ENCODE measurements at places on chromosomes 12 and 14. TPM values are rescaled to one million over a fixed set of nuclear protein-coding genes. Genes with fewer than 3 reads are reported as not detected.

Gene SYCP3
- 0.28 TPM for total RNA-seq

Gene C14orf132
- total RNA-seq: 18.2 TPM

DNA sequence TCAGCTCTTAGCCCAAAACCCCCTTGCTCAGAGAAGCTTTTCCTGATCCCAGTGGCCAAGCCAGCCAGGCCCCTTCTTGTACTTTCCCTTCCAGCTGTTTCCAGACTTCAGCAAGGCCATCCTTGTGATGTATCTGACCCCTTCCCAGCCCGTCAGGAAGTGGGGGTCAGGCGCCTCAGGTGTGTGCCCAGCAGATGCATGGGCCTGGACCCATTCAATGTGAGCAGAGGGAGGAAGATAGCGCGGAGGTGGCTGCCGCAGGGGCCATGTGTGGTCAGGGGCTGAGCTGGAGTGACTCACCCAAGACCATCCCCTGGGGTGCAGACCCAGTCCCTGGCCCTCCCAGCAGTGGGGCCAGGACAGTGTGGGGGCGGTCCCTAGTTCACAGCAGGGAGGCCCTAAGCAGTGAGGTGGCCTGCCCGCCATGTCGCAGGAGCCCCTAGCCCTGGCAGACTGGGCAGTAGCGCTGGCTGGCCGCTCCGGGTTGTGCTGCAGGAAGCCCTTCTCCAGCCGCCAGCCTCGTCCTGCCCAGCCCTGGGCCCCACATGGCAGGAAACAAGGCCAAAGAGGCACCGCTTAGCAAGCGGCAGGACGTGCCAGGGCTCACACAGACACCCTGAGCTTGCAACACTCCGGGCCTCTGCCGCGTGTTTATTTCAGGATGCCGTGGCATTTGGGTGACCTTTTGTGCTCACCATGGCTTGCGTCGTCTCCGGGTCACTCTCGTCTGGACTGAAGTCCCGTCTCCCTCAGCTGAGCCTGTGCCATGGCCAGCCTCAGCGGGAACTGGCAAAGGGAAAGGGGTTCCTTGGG is 12.0 kb downstream of the ADSS1 start:
- no peaks in the 10 kb centered on the region for H3K27me3 ChIP-seq
- H3K27ac ChIP-seq: no peak overlapping the region
- no peaks in the 10 kb centered on the region for H3K36me3 ChIP-seq
- H3K4me3 ChIP-seq: no peak overlapping the region

- no peak for DNase-seq
- H3K4me1 ChIP-seq: no peaks in the 10 kb centered on the region
- H3K4me3 ChIP-seq: no peak overlapping the region
- H3K27ac ChIP-seq: no peak overlapping the region
These were observed 52.7 kb downstream of the SMOC1 start for GRCh38 chr14:69931960-69932359.
